ENCODE measurements at places on chromosomes 11 and 22.

DNA sequence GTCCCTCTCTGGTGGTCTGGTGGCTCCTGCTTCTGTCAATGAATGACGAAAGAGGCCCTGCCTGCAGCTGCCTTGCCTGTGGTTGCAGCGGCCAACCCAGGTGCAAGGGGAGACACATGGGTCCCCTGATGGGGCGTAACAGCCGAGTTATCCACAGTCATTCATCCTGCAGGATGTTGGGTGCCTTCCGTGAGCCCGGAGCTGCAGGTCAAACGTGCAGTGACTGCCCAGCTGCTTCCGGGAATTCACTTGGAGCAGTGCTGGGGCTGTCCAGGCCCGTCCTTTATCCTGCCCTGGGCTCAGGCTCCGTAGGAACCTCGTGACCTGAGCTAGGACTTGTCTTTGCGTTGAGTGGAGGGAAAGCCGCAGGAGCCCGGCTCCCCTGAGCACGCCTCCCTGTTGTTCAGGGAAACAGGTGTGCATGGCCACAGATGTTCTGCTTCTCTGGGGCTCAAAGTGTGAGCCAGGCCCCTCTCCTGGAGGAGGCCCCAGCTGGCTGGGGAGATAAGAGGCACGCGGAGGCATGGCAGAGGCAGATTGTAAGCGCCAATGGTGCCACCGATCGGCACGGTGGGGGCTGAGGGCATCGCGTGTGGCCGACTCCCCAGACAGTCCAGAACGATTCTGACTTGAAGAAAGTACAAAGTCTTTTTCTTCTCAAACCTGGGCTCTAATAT is 635.4 kb downstream of the BRD1 start:
- no peak for DNase-seq

GRCh38 chr11:124869856-124870387 is 4.7 kb downstream of the ROBO3 start:
- DNase-seq, result no peak

DNA sequence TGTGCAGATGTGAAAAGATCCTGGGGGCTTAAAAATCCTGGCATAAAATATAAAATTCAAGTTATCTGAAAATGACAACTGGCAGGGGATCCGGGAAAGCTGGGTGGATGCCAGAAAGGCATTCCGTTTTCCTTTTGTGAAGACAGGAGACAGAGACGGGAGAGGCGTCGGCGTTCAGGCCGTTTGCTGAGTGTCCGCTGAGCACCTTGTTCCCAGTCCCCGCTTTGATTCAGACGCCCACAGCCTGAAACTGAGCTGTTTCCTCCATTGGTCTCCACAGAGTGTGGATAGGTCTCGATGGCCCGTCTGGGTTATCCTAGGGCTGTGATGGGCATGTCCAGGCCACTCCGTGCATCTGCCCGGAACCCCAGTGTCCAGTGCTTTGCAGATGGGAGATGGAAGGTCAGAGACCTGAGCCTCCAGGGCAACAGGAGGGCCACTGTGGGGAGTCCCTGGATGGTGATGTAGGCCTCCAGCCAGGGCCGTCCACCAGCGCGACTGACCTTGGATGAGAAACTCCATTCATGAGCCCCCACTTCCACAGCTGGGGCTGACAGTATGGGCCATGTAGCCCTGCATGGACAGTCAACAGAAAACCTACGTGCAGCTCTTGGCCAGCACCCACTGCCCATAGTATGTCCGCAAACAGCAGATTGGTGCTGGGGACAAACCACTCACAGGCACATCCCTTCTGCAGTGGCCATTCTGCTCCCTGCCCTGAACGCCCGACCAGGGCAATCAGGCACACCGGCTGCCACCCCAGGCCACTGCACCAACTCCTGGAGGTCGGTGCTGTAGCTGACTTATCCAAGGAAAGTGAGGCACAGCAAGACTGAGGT is 11.6 kb downstream of the MRGPRF start:
- DNase-seq, result no peak

DNA sequence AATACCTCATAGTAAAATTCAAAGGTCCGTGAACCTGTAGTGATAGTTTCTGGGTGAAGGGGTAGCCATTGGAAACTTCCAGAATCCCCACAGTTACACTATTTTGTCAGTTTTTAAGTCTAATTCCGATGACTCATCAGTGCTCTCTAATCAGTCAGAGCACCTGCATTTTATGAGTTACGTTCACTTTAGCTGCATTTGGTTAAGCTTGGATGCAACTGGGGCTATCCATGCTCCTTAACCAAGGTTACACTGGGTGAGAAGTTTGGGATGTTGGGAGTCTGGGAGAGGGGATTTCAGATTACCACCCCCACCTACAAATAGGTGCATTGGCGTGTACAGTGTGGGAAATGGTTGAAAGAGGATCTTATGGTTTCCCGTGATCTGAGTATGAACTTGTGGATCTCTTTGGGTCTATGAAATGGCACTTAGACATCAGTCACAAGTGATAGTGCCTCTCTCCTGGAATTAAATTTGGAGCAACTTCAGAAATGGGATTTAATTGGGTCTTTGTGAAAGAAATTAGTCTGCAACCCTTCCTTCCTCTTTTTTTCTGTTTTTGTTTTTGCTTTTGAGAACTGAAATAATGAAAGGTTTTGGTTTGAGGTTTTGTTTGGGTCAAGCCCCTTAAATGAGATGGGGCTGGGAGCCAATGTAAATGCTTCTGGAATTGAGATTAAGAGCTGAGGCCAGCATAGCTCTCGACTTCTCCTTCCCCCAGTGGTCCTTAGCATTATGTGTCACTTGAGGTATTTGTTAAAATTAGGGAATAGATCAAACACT is 31.5 kb downstream of the EHF start:
- DNase-seq, result no peak

- no peak for DNase-seq
These were observed 110.6 kb upstream of the NECTIN1 start for GRCh38 chr11:119839476-119840133.

DNA sequence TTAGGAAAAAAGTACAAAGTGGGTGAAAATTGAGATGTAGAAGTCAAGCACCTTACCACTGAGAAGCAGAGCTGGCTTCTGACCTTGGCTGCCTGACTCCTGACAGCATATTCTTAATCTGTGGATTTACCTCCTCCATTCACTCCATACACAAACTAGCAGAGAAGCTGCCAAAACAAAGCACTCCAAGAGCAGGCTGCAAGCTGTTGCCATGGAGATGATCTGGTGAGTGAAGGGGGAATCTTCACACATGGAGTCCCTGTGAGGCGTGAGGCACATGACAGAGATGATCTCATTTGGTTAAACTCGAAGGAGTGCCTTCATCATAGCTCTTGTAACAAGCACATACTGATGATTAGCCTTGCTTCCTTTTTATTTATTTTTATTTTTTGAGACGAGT is 16.1 kb downstream of the COMMD9 start:
- DNase-seq, result no peak

GRCh38 chr11:33630936-33631748 is 69.5 kb downstream of the C11orf91 start:
- no peak for DNase-seq

GRCh38 chr22:30806391-30806861 is 111.8 kb downstream of the OSBP2 start:
- DNase-seq, result no peak

GRCh38 chr11:47461876-47462275 is 12.9 kb upstream of the RAPSN start:
- DNase-seq, result no peak

DNA sequence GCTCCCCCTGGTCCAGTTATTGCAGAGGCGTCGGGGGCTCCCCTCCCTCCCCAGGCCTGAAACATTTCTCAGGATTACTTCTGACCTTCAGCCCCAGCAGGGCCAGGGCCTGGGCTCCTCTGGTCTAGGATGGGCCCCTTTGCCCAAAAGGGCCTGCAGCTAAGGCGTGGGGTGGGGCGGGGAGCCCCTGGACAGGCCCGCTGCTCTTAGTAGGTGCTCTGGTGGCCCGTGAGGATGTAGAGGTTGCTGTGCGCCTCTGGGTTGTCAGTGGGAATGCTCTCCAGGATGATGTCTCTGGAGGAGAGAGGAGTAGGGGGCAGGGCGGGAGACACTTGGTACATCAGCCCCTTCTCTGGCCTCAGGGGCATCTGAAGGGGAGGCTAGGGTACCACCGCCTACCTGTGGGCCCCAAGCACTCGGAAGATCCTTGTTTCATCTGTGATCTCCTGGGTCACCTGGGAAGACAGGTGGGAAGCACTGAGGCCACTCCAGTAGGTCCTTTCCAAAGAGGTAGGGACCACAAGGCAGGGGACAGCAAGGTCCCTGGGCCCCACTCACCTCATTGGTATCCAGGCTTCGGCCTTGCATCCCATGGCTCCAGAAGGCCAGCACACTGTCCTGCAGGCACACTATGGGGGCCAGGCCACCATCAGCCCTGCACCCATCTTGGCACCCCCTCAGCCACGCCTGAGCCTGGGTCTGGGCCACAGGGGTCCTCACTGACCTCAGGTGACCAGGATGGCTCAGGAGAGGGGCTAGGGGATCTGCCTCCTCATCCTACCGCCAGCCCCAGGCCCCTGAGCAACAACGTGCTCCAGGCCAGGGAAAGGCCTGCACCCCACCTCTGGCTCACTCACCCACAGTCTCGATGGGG is 11.2 kb upstream of the SF1 start:
- no peak for DNase-seq

DNA sequence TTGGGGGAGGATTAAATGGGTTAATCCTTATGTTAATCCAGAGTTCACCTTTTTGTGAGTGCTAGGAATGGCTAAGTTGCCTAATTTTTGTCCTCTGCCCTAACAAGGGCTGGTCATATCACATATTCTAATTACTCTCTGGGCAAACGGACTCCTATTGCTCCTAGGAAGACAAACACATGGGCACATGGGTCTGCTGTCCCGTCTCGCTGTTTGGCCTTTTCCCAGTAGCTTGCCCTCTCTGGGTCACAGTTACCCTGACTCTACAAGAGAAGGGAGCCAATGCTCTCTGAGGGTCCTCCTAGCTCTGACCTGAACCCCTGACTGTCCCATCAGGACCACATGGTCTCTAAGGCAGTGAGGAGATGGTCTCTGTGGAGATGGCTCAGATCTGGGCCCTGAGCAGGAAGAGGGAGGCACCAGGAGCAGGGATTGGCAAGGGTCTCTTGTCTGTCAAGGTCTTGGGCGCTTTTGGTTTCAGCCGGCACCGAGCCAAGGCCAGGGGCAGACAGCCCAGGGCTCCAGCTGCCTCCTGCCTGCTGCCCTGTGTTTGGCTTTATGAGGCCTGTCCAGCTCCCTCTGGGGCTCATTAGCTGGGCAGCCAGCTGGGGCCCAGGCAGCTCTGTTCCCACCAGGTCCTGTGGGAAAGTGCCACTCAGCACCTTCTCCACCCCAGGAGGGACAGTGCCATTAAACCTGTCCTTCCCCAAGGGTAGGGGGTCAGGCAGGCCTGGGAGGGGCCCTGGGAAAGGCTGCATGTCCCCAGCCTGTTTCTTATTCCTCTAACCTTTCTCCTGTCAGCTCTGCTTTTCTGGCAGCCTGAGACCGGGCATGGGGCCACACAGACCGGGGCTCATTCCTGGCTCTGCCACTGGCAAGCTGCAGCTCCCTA is 559.9 kb downstream of the MN1 start:
- no peak for DNase-seq

DNA sequence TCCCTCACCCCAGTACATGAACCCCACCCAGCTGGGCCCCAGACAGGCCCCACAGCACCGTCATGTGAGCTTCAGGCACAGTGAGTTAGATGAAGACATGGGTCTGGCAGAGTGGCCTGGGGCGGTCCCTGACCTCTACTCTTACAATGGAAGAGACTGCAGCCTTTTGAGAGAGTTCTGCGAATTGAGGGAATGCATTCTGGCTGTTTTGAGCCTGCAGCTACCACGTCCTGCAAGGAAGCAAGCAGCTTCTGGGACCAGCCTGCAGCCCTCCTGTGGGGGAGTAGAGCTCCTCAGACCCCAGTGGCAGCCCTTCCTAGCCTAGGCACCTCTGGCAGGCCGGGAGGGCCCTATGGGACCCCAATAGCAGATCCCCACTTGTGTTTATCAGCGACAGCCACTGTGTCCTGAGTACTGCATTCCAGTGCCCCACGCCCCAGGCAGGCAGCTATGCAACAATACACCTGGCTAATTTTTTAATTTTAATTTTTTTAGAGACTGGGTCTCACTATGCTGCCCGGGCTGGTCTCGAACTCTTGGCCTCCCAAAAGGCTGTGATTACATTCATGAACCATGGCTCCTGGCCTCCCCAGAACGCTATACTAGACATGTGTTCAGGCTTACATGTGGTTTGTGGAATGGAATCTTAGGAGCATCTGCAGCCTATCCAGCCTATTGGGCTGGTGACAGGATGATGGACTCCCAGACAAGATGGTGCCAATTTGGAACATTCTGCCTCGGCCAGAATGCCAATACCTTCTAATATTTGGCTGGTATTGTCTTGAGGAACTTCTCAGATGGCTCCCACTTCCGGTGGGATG is 717 bp upstream of the SLC7A4 start:
- no peak for DNase-seq

DNA sequence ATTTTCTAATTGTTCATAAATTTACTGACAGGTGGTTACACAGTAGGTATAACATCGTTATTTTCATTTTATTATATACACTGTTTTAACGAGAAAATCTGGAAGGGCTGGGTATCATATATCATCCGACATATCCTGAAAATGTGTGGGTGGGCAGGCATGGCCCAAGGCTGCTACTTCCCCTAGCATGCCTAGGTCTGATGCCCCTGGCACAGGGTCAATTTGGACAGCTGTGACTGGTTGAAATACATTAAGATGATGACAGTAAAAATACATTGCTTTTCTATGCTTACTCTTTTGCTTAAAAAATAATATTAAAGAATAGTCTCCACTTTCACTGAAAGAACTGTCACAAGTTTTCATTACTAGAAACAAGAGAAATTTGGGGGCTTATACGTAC is 908.8 kb downstream of the OPCML start:
- DNase-seq, result no peak

GRCh38 chr11:17504330-17505107 is 27.9 kb upstream of the ABCC8 start:
- no peak for DNase-seq

DNA sequence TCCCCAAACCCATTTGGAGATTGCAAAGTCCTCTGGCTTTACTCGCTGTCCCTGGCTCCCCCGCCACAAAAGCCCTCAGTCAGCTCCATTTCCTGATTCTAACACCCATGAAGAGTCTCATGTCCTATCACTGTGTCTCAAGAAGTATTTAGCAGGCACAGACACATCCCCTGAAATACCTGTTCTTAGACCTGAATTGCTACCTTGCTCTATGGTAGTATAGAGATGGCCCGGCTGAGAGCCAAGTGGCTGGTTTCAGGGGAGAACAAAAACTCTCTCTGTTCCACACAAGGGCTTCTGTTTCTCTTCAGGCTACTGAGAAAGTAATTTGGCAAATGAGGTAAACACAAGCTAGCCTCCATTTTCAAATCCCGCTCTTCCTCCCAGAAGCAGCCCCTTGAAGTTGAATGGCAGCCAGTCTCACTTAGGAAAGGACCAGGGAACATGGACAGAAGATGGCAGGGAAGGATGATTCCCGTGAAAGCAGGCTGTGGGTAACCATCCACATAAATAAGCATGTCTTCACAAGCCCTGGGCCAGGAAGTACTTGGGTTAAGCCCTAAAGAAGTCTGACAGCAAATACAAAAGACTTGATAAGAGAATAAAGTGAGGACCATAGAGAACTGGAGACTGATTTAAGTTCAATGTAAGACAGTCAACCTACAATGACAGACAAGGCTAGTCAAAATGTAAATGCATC is 137.8 kb downstream of the C11orf58 start:
- no peak for DNase-seq

All from cortex of kidney (tissue), 1 donor.